ENCODE measurements at places on chromosomes 12 and 14. TPM values are rescaled to one million over a fixed set of nuclear protein-coding genes. Genes with fewer than 3 reads are reported as not detected.

Gene SSPN
- 67.4 TPM for total RNA-seq

Gene TAS2R46
- 0.30 TPM for total RNA-seq

Gene KLRK1
- total RNA-seq: 0.36 TPM

Gene PKP2
- 428 TPM for total RNA-seq

Gene LRRC9
- 0.19 TPM for total RNA-seq

Gene COX8C
- total RNA-seq: 1.3 TPM

Gene CMA1
- 0.66 TPM for total RNA-seq

Gene AQP2
- not detected for total RNA-seq

Gene CD163L1
- 2.5 TPM for total RNA-seq

Gene CHFR
- total RNA-seq: 14.4 TPM

Gene REM2
- total RNA-seq: not detected

Gene SDR9C7
- total RNA-seq: not detected

Gene ADAM21
- total RNA-seq: 0.38 TPM

Gene TOX4
- 84.8 TPM for total RNA-seq

Gene IFI27L1
- total RNA-seq: 8.9 TPM

Gene GLIPR1L1
- not detected for total RNA-seq

Gene PLCZ1
- total RNA-seq: 0.49 TPM

Gene FAR2
- total RNA-seq: 3.4 TPM

Gene GPR84
- not detected for total RNA-seq

Gene MYH6
- total RNA-seq: 1,823 TPM

Gene NRL
- 1.5 TPM for total RNA-seq

Gene CS
- 780 TPM for total RNA-seq

Gene TAS2R30
- total RNA-seq: 0.44 TPM

Gene AVPR1A
- 1.3 TPM for total RNA-seq

Gene BDKRB2
- total RNA-seq: 0.49 TPM

Gene LALBA
- total RNA-seq: not detected

Gene SCARB1
- 11.1 TPM for total RNA-seq

Gene RFC5
- 4.4 TPM for total RNA-seq

Gene IKBIP
- 4.4 TPM for total RNA-seq

Gene TAS2R9
- total RNA-seq: not detected

Gene ART4
- 5.0 TPM for total RNA-seq

Gene INSM2
- total RNA-seq: not detected

Gene FLRT2
- total RNA-seq: 4.7 TPM

Gene PNN
- total RNA-seq: 30.1 TPM

Gene ABHD12B
- total RNA-seq: not detected

Gene KRT75
- not detected for total RNA-seq

Gene FGD4
- total RNA-seq: 30.5 TPM

Gene ZNF705A
- not detected for total RNA-seq

Gene ZNF664
- total RNA-seq: 80.7 TPM

Gene PCED1B
- 0.55 TPM for total RNA-seq

Gene KRT6C
- not detected for total RNA-seq

Gene WIF1
- total RNA-seq: not detected

Gene RNU4-1
- 2,088 TPM for total RNA-seq

Gene LRP6
- total RNA-seq: 18.7 TPM

Gene ARMH4
- 7.3 TPM for total RNA-seq

Gene HELB
- 1.3 TPM for total RNA-seq

Gene TC2N
- total RNA-seq: 4.1 TPM

Gene SERPINA10
- not detected for total RNA-seq

Gene LRP1-AS
- not detected for total RNA-seq
